Cardiac muscle cell (in vitro differentiated cells and primary cell): ENCODE measurements at places on chromosomes 5 and 9. TPM values are rescaled to one million over a fixed set of nuclear protein-coding genes. Genes with fewer than 3 reads are reported as not detected.

- peak; percentile 58 for DNase-seq
These were observed 17.9 kb upstream of the POC5 start for GRCh38 chr5:75734913-75735789.

- DNase-seq = no peak
These were observed 1.0 kb upstream of the CRB2 start for GRCh38 chr9:123354806-123355508.

GRCh38 chr5:136808756-136809155 is 443.4 kb upstream of the TRPC7 start:
- no peak for DNase-seq

DNA sequence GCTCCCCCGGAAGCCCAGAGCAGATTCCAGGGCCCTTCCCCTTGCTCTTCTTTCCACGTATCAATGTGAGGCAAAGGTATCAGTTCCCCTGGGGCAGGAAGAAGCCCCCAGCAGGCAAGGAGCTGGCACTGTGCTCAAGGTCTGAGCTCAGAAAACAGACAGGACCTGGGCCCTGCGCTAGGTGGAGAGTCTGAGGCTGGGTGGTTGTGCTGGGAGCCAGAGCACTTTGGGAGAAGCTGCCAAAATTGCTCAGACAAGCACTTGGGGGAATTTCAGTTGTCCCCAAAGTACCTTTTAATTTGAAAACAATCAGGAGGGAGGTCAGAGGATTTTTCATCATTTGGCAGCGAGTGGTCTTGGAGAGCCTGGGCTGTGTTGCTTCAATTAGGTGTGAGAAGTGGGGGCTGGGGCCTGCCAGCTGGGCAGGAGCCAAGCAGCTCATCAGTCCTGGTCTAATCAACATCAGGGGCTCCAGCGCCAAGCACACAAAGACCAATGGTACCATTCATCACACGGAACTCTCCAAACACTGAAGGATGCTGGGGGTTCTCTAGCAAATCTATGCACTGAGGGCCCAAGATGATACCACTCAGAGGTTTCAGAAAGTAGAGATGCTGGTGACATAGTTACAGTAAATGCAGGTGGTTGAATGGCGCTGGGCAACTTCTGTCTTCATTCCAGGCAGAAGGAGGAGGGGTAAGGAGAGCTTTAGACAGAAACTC is 176.5 kb downstream of the SNX18 start:
- DNase-seq = no peak

DNA sequence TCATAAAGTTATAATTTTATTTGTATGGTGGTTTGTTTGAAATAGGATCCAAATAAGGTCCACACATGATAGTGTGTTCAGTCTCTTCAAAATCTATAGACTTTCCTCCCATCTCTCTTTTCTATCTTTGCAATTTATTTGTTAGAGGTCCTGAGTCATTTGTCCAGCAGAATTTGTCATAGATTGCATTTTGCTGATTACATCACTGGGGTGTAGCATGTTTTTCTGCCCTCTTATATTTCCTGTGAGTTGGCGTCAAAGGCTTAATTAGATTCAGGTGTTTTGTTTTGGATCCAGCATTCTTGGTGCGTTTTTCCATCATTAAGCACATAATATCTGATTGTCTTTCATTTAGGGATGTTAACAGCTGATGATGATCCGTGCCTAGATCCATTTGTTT is 15.0 kb downstream of the CYFIP2 start:
- DNase-seq = no peak

DNA sequence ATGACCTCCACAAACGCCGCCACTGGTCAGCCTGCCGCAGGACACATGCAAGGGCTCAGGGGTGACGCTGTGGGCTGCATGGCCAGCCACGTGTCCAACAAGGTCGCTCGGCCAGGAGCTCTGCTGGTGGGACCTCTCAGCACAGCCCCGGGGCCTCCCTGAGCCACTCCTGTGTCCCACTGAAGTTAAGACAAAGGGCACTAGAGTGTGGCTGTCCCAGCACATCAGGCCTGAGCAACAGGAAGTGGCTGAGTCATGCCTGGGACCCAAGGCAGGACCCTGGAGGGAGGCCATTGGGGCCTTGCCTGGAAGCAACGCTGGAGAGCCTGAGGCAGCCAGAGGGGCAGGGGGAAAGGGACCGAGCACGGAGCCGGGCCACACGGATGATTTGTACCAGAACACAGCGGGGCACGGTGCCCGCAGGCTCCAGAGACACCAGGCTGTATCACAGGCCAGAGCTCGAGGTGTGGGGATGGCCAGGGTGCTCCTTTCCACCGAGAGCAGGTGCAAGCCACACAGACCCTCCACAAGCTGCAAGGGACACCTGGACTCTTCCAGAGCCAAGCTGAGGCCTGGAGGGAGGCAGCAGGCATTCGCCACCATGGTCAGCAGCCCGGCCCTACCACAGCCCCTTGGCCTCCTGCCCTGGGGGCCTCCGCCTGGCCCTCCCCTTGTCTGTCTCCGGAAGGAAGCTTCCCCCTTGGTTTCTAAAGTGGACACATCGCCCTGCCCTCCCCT is 6.5 kb upstream of the TMEM210 start:
- DNase-seq = no peak

FAM153A gene
- 6.6 and 12.2 TPM in 2 replicates for polyA plus RNA-seq

DPH7 gene
- polyA plus RNA-seq = 61.2 and 78.4 TPM in 2 replicates

PIP5K1B gene
- polyA plus RNA-seq = 2.0 and 3.2 TPM in 2 replicates

FBP1 gene
- 1.3 and 3.1 TPM in 2 replicates for polyA plus RNA-seq

LOX gene
- polyA plus RNA-seq = 2.0 and 2.6 TPM in 2 replicates
